ENCODE measurements at places on chromosomes 13 and 19.

- no peak for DNase-seq
Measured at GRCh38 chr13:103276775-103277498, 210.7 kb upstream of the SLC10A2 start.

GRCh38 chr19:919199-920050, 2.3 kb downstream of the KISS1R start:
- no peak for DNase-seq

- DNase-seq = peak; percentile 3
Measured at GRCh38 chr19:28039677-28040381, 1173.1 kb downstream of the UQCRFS1 start.

DNA sequence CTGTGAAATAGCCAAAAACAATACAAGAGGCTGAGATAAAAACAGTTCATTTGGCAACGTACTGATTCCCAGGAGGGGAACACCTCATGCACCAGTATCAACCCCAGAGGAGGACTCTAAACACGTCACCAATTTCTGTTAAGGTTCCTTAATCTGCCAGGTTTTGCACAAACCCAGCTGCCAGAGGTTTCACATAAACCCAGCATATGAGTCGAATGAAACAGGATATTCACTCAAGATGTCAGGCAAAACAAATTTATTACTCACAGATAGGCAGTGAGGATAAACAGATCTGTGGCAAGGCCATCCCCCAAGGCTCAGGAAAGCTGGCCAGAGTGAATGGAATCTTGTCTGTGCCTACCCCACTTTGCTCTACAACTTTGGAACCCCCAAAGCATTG, 210.9 kb downstream of the GPC5 start:
- no peak for DNase-seq

GRCh38 chr19:15109768-15110417, 2.7 kb downstream of the SYDE1 start:
- no peak for DNase-seq

DNA sequence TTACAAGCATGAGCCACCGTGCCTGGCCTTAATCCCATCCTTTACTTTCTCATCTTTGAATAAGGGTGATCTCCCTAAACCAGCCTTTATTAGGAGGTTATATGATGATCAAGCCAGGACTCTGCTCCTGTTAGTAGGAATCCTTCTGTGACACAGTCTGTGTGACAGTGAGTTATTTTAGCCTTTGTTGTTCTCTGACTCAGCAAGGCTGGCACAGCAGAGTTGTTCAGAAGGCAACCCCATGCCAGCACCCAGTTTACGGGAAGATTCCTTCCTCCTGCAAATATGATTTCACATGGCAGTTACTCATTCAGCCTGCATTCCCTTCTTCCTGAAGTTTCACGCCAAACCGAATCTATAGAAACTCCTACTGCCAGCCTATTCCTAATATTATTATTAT, 10.5 kb upstream of the MIER2 start:
- peak; percentile 17 for DNase-seq

DNA sequence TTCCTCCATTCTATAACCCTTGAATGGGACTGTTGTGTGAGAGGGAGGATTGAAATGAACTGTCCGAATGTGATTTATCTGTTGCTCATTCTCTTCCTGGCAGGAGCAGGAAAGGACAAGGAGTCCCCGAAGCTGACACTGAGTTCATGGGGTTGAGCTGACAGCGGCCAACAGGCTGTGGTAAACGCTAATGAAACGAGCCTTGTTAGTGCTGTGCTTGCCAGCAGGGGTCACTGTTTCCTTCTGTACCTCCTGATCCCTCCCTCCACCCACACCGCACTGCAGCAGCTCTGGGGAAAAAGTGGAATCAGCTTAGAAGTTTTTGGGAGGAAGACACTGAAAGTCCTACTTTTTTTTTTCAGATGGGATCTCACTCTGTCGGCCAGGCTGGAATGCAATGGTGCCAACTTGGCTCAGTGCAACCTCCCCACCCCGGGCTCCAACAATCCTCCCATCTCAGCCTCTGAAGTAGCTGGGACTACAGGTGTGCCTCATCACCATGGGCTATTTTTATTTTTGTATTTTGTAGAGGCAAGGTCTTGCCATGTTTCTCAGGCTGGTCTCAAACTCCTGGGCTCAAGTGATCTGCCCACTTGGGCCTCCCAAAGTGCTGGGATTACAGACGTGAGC, 6.7 kb upstream of the ZNF761 start:
- peak; percentile 82 for DNase-seq

DNA sequence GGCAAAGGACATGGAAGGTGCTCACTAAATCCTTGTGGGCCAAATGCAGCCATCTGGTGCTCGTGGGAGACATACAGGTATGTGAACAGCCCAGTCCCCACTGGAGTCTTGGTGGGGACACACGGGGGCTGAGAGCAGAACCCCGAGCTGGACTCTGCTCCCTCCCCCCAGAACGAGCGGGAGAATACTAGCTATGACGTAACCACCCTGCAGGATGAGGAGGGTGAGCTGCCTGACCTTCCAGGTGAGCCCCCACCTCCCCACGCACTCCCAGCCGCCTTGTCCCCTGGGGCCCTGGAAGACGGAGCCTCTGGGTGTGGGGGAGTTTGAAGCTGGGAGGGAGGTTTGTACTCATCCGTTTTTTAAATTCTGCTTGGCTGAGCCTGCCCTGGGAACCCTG, 13.5 kb upstream of the EBI3 start:
- no peak for DNase-seq

DNA sequence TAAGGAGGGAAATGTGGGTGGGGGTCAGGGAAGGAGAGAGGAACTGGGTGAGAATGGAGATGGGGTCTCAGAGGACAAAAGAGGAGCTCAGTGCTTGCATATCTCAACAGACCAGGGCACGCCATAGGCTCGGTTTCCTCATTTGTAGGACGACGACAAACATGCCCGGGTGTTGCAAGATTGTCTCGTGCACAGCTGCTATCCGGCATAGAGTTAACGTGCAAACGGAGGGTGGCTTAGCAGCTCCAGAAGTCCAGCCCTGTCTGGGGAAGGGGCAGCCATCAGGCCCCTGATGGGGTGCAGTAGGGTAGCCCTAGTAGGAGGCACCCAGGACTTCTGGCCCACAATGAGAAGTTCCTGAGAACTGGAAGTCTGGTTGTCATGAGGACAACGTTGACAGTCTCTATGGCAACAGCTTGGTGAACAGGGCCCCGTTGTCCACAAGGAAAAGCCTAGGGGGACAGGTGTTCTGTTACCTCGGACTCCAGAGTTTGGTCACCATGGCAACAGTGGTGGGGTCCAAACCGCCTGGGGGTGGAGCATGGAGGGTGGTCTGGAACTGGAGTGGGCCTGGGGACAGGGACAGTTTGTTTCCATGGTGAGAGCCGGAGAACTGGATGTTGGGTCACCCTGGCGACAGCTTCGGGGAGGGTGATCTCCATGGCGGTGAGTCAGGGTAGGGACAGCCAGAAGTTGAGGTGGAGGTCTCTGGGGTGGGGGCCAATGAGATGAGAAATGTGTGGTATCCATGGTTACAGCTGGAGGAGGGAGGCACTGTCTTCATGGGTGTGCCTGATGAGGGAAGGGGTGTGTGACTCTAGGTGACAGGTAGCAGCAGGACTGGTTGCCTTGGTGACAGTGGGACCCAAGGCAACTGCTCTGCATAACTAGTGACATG, 16.8 kb downstream of the TM6SF2 start:
- DNase-seq = no peak

DNA sequence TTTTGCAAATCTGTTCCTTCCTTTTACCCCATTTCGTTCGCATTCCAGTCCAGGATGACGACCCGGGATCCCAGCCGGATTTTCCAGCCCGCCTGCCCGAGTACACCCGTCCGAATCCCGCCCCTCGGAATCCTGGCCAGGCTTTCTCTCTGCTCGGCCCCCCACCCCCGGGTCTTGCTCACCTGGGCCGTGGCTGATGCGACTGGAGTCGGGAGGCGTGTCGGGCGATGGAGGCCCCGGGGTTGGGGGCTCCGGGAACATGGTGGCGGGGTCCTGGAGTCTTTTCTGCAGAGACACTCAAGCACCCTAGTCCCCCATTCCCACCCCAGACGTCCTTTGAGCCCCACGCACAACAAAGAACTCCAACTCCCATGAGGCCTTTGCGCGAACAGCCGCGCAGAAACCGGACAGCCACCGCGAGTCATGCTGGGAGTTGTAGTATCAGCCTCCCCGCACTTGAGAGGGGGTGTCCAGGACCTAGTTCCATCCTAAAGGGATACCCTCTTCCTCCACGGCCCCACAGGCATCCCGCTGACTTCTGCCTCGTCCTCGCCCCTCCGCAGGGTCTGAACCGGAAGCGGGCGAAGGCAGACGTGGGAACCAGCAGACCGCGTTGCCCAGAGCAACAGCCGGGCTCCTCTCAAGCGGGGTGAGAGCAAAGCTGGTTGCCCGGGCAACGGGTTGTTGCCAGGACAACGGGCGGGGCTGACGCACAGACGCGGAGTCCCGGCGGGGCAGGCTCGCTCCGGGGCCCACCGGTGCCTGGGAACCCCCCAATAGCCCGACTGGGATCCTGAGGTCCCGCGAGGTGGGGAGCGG, 1.1 kb downstream of the SYT5 start:
- DNase-seq = peak; percentile 92

- DNase-seq = no peak
Measured at GRCh38 chr19:47215581-47215980, 15.4 kb downstream of the BBC3 start.

- peak; percentile 100 for DNase-seq
Measured at GRCh38 chr19:48926909-48927308, 6.6 kb upstream of the DHDH start.

DNA sequence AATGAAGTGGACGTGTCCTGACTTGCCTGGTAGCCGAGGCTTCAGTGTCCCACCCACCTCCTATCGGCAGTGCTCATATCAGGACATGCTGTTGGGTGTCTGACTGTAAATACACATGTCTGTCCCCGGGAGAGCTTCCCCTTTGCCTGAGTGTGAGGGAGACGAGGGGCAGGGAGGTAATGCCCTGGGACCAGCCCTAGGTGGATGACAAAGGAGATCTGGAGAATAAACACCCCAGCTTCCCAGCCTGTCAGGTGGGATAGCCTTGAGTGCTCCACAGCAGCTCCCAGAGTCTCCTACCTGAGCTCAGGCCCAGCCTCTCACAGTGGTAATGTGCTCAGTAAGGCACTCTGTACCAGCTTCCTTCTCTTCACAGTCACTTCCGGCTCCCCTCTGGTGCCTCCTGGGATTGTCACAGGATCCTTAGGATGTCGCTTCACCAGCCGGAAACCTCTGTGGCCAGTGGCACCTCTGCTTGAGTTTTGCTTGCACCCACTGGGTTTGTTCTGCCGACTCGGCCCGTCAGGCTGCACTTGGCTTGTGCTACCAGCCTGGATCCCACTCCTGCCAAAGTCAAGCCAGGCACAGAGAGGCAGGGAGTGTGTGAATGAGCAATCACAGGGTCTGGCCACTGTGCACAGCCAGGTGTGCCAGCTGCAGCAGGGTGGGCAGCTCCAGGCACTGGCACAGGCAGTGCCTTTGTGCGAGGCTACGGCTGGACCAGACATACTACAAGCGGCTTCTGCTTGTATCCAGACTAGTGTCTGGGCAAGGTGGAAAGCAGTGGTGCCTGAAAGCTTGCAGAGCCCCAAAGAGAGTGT, 54.4 kb upstream of the RGCC start:
- no peak for DNase-seq

GRCh38 chr13:96025283-96025682, 27.9 kb downstream of the UGGT2 start:
- DNase-seq = peak; percentile 14

- peak; percentile 91 for DNase-seq
Measured at GRCh38 chr13:49495783-49496762, at the start of gene PHF11. Gene PHF11 (plus strand): TSS chr13:49495953. CDS start chr13:49496002, 49 bp downstream.

- DNase-seq = peak; percentile 79
Measured at GRCh38 chr13:27403203-27403678, 21.2 kb upstream of the GTF3A start.

- no peak for DNase-seq
Measured at GRCh38 chr13:46179969-46180763, 1.8 kb downstream of the LCP1 start.

GRCh38 chr13:111911121-111911720, 155.7 kb upstream of the SOX1 start:
- no peak for DNase-seq

DNA sequence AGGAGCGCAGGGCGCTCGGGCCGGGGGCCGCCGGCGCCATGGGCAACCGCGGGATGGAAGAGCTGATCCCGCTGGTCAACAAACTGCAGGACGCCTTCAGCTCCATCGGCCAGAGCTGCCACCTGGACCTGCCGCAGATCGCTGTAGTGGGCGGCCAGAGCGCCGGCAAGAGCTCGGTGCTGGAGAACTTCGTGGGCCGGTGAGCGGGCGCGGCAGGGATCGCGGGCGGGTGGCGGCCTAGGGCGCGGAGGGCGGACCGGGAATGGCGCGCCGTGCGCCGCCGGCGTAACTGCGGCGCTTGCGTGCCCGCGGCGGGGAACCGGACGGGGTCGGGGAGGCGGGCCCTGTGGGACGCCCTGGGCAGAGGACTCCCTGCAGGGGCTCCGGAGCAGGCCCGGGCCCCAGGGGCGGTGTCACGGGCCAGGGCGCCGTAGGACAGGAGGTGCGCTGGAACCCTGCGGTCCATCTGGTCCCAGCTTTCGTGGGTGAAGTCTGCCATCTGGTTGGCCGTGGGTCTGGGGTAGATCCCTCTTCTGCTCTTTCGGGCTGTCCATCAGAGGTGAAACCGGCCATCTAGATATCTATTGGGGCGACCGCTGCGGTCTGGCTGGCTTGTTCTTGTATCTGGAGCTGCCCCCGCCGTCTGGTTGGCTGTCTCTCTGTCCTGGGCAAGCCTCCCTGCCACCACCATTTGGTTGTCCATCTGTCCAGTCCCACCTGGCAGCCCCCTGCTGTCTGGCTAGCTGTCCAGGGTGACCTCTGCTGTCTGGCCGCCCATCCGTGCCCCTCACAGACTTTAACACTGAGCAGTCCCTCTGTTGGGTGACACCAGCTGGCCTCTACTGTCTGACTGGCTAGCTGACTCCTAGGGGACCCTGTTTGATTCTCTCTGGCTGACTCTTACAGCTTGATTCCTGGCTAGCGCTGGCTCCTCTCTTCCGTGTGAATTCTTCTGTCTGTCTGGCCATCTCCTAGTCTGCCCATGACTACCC, 622 bp downstream of the DNM2 start:
- DNase-seq = peak; percentile 75

DNA sequence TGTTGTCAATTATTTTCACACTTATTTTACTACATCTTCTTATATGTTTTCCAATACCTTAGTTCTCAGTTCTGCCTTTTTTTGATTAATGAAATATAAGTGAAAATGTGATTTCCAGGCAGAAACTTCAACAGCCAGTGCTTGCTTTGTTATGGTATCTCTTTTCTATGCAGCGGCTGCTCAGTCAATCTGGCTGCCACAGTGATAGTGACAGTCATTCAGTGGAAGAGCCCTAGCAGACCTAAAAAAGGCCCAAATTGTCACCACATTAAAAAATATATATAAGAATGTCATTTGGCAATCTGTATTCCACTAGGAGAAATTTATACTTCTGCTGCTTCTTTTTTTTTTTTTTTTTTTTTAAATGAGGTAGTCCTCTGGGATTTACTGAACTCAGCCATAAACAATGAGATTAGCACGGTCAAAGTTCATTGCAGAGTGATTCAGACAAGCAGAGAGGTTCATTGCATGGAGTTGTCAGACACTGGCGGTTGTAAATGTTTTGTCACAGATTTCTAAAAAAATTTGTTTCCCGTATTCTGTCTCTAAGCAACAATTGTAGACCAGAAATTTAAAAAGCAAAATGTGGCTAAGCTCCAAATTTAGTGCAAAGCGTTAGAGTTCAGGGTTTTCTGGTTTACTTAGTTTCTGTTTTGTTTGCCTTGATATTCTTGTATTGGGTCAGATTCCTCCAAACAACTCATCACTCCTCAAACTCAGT, 94.7 kb upstream of the PRR20A start:
- DNase-seq = no peak

All from GM23248 (cell line).